ENCODE measurements at places on chromosomes 16 and 17.
A peak's percentile ranks its signal among the peaks of the same experiment; 100 is the strongest.

GRCh38 chr17:12789075-12789480 is 220 bp upstream of the ARHGAP44 start:
- DNase-seq, result no peak

- no peak for DNase-seq
Observed at GRCh38 chr16:84212631-84213030, 21.7 kb downstream of the ADAD2 start.

DNA sequence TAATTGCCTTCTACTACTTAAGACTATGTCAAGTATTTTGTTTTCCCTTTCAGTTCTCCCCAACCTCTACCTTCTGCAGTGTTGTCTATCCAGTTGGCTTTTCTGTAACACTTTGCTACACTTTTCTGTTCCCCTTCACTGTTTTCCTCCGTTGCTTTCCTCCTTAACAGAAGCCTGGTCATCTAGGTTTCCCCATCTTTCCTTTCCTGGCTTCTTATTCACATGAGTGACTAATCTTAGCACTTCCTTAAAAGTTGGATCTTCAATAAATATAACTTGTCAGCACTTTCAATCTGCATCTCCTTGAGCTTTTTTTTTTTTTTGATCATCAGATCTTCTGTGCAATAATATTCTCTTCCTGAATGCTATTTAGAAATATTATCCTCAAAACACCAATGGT is 2.8 kb upstream of the SLFN11 start:
- no peak for DNase-seq

DNA sequence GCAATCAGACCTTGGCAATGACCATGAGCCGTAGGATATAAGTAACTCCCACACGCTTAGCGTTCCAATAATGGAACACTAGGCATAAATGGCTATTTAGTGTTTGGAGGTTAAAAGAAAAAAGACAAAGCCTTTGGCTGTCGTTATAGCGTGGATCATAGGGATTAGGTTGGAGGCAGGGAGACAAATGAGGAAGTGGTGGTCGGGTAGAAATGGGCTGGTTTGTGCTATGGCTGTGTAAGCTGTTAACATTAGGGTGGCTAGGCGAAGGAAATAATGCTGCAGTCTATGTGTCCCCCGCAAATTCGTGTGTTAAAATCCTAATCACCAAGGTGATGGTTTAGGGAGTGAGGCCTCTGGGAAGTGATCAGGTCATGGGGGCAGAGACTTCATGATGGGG is 120.4 kb upstream of the IRX6 start:
- no peak for DNase-seq

GRCh38 chr17:67442787-67443624 is 65.9 kb downstream of the PITPNC1 start:
- no peak for DNase-seq

- no peak for DNase-seq
Observed at GRCh38 chr17:77328823-77329740, 188.3 kb downstream of the SEC14L1 start.

DNA sequence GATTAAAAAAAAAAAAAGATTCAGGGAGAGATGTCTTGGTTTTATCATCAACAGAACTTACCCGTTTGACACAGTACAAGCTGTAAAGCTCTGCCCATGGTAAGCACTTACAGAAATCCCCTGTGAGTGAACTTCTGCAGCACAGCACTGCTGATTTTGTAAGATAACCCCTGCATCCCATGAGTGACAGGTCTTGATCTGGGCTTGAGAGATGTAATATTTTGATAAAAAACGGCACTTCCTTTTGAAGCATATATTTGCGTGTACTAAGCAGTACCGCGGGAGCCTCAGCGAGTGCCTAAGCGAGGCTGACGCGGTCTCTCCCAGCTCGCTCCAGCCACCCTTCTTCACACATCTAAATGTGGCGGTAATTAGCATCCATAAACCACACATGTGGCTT is 50.5 kb downstream of the IKZF3 start:
- DNase-seq, result peak; percentile 73

DNA sequence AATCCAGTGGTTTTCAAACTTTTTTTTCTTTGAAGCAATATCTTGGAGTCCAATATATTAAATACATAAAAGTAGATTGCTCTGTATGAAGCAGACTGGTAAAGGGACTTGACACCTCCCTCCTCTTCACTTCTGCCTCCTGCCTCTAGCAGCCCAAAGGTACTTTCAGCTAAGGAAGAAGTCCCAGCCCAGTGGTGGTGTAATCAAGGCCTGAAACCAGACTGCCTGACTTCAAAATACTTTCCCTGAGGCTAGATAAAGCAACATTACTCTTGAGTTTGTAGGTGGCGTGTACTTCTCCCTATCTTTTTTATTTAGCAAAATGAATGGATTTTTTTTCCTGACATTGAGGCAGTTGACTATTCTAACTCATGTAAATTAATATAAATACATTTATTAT is 122.4 kb upstream of the TMEM97 start:
- no peak for DNase-seq

- DNase-seq, result no peak
Observed at GRCh38 chr16:54412037-54412436, 125.5 kb upstream of the IRX3 start.

- DNase-seq, result no peak
Observed at GRCh38 chr17:66299711-66300110, 2.7 kb upstream of the PRKCA start.

DNA sequence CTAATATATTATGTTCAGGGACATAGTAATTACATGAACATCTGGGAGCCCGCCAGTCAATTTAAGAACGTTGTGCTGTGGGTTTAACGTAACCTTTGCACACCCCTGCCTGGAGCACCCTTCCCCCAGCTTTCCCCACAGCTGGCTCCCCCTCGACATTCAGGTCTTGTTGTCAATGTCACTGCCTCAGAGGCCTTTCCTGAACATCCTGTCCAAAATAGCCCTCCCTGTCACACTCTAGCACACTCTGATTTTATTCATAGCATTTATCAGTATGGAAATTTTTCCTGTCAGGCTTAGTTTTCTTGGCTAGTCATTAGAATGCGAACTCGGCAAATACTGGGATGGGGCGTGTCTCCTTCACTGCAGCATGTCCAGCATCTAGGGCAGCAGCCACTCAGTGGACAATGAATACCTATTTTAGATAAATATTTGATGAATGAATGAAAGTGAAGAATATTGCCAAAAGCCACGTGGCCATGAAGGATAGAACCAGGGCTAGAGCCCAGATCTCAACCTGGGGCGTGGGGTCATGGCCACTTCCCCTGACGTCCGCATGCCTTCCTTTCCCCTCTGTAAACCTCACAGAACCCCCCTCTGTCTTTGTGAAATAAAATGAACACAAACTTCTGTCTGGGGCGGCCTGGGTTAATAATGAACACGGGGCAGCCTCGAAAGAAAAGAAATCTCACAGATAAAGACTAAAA is 10.5 kb downstream of the PIK3R6 start:
- DNase-seq, result no peak

DNA sequence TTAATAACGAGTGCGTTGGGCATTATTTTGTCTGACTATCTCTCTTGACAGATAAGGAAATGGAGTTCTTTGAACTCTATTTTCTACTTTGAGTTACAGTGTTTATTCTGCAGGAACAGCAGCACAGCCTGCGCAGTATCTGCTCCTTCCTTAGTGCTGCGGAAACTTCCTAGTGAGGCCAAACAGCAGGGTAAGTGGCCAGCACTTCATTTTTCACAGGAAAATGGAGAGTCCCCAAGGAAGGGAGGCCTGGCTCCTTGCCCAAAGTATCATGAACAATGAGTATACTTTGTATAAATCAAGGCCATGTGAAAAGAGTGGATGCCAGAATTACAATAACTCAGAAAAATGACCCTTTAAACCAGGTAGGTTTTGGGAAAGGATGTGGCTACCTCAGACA is 140.6 kb downstream of the VPS53 start:
- DNase-seq, result no peak

DNA sequence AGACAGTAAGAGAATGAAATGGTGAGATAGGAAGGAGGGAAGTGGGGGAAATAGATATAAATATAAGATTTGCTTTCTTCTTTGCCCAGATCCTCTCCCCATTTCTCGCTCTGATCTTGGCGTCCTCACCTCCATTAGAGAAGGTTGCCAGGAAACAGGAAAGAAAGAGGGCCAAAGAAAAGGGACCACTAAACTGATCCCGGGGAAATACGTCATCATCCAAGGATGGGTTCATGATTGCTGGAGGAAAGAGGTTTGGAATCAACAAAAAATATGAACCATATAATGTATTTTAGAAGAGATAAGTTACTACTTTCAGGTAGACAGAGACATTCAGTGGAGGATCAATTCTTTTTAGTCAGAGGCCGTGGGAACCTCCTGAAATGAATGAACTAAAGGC is 536.0 kb downstream of the HAPSTR1 start:
- no peak for DNase-seq
